ENCODE measurements at places on chromosomes 11 and 22. TPM values are rescaled to one million over a fixed set of nuclear protein-coding genes. Genes with fewer than 3 reads are reported as not detected.

Gene TRIM66
- total RNA-seq, result 1.4 TPM

Gene CD6
- total RNA-seq, result not detected

Gene SLC22A9
- total RNA-seq, result not detected

Gene PACSIN3
- 17.5 TPM for total RNA-seq

Gene CHST1
- total RNA-seq, result not detected

Gene SPON1
- 3.7 TPM for total RNA-seq

Gene MB
- not detected for total RNA-seq

Gene FJX1
- 37.0 TPM for total RNA-seq

Gene ATG13
- 118 TPM for total RNA-seq

Gene OR8U1
- total RNA-seq, result not detected

Gene RASD2
- 3.7 TPM for total RNA-seq

Gene TTC36
- total RNA-seq, result 1.1 TPM

Gene MIOX
- not detected for total RNA-seq

Gene FADD
- 32.0 TPM for total RNA-seq

Gene GAB4
- not detected for total RNA-seq

Gene OR52B6
- total RNA-seq, result not detected

Gene TNNT3
- not detected for total RNA-seq

Gene NPAS4
- not detected for total RNA-seq

Gene MRGPRX4
- total RNA-seq, result not detected

Gene PIH1D2
- total RNA-seq, result 0.86 TPM

Gene GTSE1
- 6.1 TPM for total RNA-seq

Gene SYT13
- total RNA-seq, result not detected

Gene KDM4E
- total RNA-seq, result not detected

Gene SIK2
- 14.8 TPM for total RNA-seq

Gene APOL4
- total RNA-seq, result not detected

Gene TTC12
- total RNA-seq, result 6.3 TPM

Gene POU2F3
- total RNA-seq, result not detected

Gene OR4S1
- not detected for total RNA-seq

Gene RGL4
- total RNA-seq, result not detected

Gene BUD13
- total RNA-seq, result 12.3 TPM

Gene SCO2
- total RNA-seq, result 17.5 TPM

Gene PATE2
- not detected for total RNA-seq

Gene SLC43A3
- total RNA-seq, result 23.2 TPM

Gene TOLLIP
- total RNA-seq, result 27.3 TPM

Gene SPTBN2
- total RNA-seq, result 0.13 TPM

Gene TENM4
- total RNA-seq, result 0.11 TPM

Gene PHETA2
- total RNA-seq, result 36.7 TPM

Gene OR2AG1
- total RNA-seq, result not detected

Gene ZP1
- 5.3 TPM for total RNA-seq

Gene SCGB1A1
- not detected for total RNA-seq

Gene HEPHL1
- total RNA-seq, result not detected

Gene LGALS1
- 5,290 TPM for total RNA-seq

Gene TMEM109
- total RNA-seq, result 35.9 TPM

Gene RIMBP3C
- 0.22 TPM for total RNA-seq

Gene LARGE2
- total RNA-seq, result not detected

Gene MED17
- total RNA-seq, result 25.4 TPM

Gene TYMP
- total RNA-seq, result 42.4 TPM

Gene LRRC74B
- total RNA-seq, result not detected

Gene OR4D11
- total RNA-seq, result not detected

Gene MMP11
- total RNA-seq, result 18.2 TPM

Gene RTN4R
- total RNA-seq, result 1.4 TPM

Gene MCM5
- 37.2 TPM for total RNA-seq

Gene TCF20
- total RNA-seq, result 20.6 TPM

Gene ALX4
- total RNA-seq, result not detected
